ENCODE measurements at places on chromosomes 4 and X.

DNA sequence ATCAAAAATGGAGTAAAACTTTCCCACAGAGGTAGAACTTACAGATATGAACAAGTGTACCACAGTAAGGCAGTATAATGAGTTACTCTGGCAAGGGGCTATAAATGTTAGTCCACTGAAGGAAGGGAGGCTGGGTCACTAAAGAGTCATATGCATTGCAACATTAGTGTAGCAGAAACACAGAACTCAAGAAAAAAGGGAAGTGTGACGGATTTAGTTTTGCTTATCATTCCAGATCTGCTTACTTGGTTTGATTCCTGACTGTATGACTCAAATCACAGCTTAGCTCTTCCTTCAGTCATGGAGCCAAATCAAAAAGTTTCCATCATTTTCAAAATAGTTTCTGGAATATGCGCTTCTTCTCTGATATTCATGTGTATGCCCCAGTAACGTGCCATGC, 148.7 kb downstream of the FSTL5 start:
- no peak for DNase-seq

DNA sequence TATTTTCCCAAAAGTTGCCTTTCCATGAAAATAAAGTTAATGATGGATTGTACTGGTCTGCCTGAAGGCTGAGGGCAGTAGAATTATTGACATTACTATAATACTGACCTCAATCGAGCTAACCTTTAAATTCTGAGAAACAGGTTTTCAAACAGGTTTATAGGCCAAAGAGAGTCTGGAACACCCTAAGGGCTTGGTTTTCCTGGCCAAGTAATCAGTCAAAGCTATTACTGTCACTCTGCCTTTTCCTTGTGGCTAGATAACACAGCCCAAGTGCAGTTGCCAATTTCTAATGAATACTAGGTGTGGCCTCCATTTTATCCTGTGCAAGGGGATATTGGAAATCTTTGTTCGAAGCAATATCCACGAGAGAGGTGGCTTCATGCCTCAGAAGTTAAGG, 75.2 kb downstream of the INTS12 start:
- no peak for DNase-seq

DNA sequence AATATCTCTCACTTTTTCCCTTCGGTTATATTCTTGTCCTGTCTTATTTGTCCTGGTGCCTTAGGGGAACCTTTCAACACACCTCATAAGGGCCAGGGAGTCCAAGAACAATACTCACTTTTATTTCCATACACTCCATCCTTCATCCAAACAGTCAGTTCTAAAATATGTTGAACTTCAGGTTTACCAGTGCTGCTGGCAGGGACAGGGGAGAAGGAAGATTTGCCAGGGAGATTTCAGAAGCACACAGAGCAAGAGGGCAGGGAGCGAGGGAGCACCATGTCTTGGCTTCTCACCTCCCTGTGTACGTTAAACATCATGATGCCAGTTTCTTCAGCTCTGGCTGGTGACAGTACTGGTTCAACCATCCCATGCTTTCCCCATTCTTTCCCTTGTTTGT, 631.1 kb upstream of the FAT1 start:
- no peak for DNase-seq

DNA sequence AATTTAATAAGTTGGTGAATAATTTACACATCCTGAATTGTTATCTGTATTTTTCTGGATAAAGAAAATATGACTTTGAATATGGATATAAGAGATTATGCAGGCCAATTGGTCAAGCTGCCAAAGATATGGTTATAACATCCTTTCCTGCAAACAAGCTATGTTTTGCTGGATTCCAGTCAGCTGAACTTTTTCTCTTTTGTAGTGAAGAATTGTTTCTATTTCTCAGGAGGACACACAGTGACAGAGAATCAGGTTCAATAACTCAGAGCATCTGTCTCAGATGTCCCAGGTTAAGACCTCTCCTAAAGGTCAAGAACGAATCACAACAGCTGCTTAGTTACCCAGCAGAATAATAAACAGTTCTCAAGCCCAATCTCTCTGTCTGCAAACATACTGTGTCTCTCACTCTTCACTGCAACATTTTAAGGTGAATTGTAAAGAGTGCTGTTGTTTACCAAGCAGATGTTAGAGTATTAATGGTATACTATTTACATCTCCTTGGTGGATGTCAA, 189.5 kb upstream of the ANKRD50 start:
- DNase-seq = no peak

GRCh38 chrX:23223169-23223568, 111.5 kb upstream of the PTCHD1 start:
- no peak for DNase-seq

DNA sequence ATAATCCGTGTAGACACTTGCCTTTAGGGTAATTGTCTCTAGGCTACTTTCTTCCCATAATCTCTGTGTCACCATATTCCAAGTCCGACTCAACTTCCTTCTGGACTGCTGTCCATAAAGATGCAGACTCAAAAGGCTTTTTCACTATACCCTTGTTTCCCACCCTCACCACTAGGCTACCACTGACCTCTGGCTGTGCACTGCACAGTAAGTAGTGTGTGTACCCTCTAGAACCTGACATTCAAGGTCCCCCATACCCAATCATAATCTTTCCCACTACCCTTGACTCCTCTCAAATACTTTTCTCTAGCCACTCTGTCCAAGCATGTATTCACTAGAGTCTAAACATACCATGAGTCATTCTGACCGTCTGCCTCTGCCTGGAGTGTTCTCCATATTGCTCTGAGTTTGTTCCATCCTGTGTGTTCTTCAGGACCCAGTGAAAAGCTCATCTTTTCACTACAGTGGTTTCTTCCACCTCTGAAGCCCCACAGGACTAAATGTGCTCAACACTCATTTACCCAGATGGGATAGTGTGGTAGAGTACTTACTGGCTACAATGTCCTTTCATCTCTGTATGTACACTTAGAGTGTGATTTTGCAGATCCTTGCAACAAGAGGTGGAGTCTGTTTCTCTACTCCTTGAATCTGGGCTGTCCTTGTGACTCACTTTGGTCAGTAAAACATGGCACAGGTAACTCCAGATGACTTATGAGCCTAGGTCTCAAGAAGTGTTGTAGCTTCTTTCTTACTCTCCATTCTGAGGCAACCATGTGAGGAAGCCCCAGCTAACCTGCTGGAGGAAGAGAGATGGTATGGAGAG, 17.4 kb downstream of the JADE3 start:
- no peak for DNase-seq

- DNase-seq = no peak
These were observed 94.6 kb downstream of the COX18 start for GRCh38 chr4:72974694-72975487.

DNA sequence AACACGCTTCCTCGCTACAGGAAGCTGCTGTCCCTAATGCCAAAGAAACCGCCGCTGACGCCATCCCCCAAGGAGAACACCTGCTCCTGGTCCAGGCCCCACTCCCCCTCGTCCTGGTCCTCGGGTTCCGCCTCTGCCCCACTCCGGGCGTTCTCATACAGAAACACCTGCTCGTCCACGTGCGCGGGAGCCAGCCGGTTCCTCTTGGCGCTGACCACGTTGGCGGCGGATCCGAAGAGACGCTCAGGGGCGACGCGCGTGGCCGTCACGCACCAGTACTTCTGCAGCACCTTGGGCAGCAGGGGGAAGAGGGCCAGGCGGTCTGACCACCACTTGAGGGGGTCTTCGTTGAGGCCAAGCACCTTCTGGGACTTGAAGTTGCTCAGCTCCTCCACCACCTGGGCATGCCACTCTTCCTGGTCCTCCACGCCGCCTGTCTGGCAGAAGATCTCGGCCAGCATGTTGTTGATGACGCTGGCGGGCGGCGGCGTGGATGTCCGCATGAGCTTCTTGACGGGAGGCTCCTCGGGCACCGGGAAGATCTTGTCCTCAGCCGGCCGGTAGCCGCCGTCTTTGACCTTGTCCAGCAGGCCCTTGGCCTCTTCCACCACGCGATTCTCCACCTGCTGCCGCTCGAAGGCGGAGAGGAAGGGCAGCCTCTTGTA, 12.0 kb downstream of the DHRSX start:
- DNase-seq = no peak

Data from stimulated activated naive CD8-positive, alpha-beta T cell treated with anti-CD3 and anti-CD28 coated beads, Interleukin-15, amount 100 ng/mL, for 72 hours (primary cell).